ENCODE measurements at places on chromosomes 2 and 18.
A peak's percentile ranks its signal among the peaks of the same experiment; 100 is the strongest.

DNA sequence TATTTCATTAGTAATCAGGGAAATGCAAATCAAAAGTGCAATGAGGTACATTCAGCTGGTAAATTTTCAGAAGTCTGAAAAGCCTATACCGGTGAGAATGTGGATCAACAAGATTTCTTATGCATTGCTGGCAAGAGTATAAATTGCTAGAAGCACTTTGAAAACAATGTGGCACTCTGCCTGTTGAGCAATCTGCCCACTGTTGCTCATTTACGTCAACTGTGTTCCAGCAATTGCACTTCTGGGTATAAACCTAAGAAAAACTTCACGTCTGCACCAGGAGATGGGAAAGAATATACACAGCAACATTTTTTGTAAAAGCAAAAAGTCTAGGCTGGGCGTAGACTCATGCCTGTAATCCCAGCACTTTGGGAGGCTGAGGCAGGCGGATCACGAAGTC lies 40.8 kb downstream of the MTERF4 start:
- DNase-seq, result peak; percentile 76

- DNase-seq, result no peak
These were observed 47.0 kb downstream of the TNFRSF11A start for GRCh38 chr18:62372156-62372555.

GRCh38 chr2:43178602-43179542 lies 47.5 kb downstream of the ZFP36L2 start:
- peak; percentile 92 for DNase-seq

- DNase-seq, result no peak
These were observed 293.6 kb upstream of the THUMPD2 start for GRCh38 chr2:40072442-40073232.

DNA sequence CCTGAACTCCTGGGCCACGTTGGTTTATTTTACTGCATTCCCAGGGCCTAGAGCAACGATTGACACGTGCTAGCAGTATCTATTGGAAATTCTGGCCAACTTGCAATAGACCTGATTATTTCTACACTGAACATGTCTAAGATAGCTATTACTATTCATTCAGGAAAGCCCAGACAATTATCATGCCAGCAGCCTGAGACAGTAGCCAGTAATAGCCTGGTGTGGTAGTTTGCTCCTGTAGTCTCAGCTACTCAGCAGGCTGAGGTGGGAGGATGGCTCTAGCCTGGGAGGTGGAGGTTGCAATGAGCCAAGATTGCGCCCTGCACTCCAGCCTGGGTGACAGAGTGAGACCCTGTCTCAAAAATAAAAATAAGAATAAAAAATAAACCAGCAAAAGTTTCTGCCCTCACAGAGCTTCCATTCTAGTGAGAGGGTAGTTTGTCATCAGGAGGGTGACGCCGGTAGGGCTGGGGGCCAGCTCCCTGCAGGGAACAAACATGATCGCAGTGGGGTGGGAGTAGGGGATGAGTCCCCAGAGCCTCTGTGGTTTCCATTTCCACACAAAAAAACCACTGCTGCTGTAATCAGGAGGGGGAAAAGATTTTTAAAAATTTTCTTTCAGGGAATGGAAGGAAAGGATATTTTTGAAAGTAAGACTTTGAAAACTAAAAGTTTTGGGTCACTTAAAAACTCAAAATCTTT lies 4.3 kb downstream of the CASP8 start:
- DNase-seq, result no peak

DNA sequence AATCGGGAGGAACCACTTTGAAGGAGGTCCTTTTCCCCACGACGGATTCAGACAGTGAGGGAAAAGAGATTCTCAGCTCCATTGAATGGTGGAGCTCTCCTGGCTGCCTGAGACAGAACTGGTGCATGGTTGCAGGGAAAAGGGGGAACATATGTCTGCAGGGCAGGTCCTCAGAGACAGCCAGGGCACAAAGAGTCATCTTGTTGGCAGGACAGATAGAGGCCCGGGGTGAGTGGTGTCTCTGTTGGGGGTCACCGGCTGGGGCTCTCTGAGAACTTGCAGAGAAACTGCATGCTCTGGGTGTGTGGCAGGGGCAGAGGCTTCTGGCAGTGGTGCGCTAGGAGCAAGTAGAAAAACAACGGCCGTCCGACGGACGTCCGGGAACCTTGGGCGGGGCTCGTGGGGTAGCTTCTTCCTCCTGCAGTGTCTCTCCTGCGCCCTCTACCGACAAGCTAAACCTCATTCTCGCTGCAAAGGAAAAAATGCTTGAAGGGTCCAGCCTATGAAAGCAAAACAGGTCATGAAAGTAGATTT lies 94.3 kb downstream of the CDCA7 start:
- DNase-seq, result peak; percentile 85

DNA sequence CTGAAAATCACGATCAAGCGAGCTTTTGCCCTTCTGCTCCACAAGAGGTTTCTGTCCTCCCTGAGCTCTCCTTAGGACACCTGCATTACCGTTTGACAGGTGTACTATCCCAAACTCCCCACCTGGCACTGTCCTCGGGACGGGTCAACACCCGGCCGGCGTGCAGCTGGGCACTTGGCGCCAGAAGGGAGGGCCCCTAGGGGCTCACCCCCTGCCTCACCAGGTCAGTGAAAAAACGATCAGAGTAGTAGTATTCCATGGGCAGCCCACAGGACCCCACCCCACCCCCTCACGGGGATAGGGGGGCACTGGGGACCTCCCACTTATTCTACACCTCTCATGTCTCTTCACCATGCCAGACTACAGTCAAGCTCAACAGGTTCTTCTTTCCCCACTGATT lies 117.6 kb upstream of the ANKRD30BL start:
- DNase-seq, result no peak

DNA sequence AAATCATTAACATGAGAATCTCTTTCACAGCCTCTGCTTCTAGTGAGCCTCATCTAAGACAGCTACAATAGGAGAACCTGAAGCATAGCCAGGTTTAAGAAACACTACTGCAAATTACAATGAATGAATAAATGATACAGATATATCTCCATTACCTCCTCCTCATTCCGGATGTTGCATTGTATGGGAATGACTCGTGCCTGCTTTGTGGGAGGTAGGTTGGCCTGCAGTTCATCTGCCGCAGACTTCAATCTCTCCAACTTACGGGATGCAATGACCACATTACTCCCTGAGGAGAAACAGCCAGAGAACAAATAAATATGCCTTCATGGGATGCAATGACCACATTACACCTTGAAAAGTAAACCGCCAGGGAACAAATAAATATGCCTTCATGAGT lies 15.4 kb downstream of the PECR start:
- DNase-seq, result peak; percentile 21

- no peak for DNase-seq
These were observed 3.9 kb downstream of the KCNK3 start for GRCh38 chr2:26696351-26696816.

GRCh38 chr18:30992231-30992630 lies 50.3 kb downstream of the DSC3 start:
- DNase-seq, result no peak

GRCh38 chr2:206856513-206856912 lies 82.8 kb upstream of the CPO start:
- peak; percentile 39 for DNase-seq

DNA sequence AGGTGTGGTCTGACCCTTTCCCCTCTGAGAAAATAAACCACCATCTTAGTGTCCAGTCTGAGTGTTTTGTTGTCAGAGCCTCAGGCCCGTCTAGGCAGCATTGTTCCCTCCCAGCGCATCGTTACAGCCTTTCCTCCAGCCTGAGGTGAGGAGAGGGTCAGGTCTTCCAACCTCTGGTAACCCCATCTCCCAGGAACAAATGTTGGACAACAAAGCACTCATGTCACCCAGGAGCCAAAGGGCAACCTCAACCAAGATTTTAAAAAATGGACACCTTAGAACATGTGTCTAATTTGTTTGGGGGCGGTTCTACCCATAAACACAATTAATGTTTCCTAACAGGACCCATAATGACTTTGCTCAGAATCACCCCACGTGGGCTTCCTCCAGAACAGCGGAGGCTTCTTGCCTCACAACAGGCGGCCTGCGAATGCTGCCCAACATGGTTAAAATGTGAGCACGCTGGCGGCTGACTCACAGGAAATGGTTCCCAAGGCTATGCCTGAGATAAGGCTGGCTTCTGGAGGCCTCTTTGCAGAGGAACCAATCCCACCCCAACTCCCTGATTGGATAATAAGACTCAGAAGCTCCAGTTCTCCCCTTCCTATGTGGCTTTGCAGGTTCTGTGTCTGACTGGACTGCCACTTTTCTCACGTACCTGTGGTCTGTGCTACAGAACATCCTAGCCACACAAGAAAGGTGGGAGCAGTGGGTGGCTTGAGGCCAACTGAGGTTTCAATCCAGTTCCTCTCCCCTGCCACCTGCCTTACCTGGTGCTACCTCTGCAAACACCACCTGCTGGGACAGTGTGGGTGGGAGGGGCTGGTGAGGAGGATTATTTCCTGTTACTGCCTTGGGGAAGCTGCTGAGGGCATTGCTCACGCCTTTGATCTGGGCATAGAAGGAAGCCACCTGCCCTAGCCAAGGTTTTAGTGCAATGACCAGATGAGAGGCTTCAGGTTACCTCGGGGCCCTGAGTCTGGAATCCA lies 108.8 kb downstream of the B3GNT2 start:
- DNase-seq, result peak; percentile 95

- DNase-seq, result no peak
These were observed 12.7 kb upstream of the EFR3B start for GRCh38 chr2:25029183-25029554.

- DNase-seq, result peak; percentile 93
These were observed 105.9 kb upstream of the CREB1 start for GRCh38 chr2:207423886-207424285.

DNA sequence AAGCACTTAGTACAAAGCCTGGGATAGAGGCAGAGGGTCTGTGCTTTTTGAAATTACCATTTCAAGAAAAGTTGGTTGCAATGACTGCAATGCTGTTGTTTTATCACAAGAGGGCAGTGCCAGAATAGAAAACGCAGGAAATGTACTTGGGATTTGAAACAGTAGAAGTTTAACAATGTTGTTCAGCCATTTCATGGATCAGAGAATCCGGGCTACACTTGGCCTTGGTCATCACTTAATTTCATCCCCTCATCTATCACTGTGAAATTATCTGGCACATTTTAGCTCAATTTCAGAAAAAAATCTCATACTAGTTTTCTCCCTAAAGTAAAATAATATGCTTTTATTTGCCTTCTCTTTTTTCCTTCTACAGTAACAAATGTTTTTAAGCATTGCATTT lies 70.8 kb downstream of the RAPGEF4 start:
- DNase-seq, result peak; percentile 69

DNA sequence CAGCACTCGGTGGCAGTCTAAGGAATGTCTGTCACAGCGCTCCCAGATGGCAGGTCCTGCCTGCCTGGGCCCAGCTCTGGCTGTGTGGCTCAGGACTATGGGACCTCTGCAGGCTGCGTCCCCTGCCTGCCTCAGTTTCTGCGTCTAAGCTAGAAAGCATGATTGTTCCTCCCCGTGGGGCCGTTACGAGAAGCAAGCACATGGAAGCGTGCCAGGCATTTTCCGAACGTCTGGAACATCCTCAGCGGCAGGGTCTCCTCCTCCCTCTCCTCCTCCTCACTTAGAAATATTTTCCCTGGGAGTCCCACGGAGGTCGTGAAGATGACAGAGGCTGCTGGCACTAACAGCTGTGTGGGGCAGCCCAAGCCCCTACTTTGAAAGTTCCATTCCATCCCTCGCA lies 43.3 kb downstream of the LRRFIP1 start:
- DNase-seq, result no peak

DNA sequence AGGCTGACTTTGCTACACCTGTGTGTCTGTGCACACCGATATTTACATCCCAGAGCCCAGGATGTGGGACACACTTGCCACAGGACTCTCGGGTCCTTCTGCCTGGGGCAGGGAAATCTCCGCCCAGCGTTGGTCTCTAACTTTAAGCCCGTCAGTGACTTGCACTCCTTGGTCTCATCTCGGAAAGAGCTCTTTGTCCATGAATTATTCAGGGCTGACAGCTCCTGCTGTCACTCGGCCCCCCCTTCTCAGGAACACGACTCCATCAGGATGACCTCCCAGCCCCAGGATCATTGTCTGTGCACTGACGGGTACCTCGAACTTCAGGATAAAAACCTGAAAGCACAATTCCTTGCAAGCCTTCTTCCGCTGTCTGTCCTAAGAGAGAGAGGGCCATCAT lies 26.6 kb downstream of the PLB1 start:
- DNase-seq, result no peak

DNA sequence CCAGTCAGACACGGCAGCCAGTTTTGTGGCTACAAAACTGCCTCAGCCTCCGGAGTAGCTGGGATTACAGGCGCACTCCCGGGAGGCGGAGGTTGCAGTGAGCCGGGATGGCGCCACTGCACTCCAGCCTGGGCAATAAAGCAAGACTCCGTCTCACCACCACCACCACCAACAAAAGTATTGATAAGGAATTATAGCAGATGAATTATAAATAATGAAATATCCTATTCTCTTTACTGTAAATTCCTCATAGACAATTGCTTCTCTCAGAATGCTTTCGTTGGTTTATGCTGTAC lies 1.4 kb upstream of the FAM161A start:
- DNase-seq, result no peak
